Right lobe of liver (tissue), 6 donors: ENCODE measurements at places on chromosomes 7 and 10.

DNA sequence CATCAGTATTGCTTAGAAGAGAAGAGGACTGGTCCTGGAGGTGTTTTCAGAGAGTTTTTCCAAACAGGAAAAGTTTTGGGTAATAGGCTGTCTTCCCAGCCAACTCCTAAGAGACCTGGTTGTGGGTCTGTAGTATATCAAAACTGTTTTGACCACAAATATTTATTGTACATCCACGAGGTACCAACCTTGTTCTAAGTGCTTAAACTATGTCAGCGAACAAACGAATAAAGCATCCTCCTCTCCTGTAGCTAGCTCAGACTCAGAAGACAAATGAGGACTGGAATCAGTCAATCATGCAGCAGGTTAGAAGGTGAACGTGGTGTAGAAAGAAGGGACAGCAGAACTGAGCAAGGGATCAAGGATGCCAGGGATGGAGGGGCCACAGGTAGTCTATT is 61.6 kb upstream of the MKI67 start:
- no peak for DNase-seq

DNA sequence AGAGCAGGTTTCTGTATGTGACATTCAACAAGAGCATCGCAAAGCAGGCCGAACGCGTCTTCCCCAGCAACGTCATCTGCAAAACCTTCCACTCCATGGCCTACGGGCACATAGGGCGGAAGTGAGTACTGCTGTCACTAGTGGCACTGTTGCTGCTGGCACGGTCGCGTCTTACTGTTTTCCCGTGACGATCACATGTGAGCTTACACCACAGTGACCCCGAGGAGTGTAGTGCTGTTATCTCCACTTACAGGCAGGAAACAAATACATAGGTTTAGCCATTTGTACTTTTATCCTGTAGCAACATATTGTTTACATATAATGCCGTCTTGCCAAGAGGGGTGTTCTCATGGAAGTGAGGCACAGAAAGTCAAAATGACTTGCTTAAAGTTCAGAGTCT is 25.4 kb downstream of the FBH1 start:
- no peak for DNase-seq

- DNase-seq: no peak
Observed at GRCh38 chr7:54663603-54664234, 95.3 kb downstream of the SEC61G start.

GRCh38 chr10:71590781-71591350 is 128.7 kb downstream of the C10orf105 start:
- DNase-seq: no peak

DNA sequence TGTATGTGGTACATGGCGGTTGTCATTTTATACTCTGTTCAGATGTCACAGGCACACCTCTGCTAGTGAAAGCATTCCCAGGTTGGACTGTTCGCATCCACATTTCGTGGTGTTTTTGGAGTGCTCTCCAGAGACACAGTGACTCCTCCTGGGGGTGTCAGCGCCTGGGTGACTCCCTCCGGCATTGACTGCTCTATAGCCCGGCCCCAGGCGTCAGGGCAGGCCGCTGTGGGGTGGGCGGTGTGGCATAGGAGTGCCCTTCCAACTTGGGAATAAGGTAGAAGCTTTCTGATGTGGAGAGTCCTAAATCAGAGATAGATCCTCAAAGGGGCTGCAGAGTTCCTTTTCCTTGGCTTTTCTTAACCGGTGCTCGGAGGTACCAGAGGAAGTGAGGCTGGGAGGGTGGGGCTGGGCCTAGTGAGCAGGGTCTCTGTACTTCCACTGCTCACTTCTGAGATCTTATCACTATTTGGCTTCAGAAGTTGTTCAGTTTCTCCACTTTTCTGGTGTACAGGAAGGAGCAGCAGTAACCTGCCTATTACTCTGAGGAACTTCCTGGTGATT is 32.3 kb downstream of the CCNY start:
- no peak for DNase-seq

DNA sequence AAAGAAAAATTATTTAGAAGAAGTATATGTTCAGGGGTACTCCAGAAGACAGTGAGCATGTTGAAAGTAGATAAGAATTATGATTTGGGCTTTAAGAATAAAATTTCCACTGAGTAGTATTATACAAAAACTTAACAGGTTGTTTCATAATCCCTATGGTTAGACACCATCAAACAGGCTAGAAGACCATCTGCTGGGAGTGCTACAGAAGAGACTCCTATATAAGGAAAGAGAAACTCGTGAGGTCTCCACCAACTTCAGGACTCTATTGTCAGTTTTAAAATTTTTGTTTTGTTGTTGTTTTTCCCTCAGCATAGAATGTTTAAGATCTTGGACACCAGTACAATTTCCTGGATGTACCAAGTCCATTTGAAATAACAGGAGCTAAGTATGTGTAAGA is 13.1 kb downstream of the DNAJC1 start:
- DNase-seq: no peak

DNA sequence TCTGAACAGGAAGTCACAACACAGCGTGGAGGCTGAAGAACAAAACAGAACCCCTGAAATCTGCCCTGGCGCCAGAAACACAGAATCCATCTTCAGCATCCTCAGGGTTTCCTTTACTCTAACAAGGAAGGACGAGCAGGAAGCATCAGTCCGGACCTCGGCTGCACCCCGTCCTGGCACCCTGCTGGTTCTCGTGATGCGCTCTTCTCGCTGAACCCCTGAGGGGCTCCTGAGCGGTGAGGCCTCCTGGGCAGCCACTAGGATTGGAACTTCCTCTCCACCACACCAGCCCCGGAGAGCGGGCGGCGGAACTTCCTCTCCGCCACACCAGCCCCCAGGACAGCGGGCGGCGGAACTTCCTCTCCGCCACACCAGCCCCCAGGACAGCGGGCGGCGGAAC is 461.9 kb downstream of the PTPRN2 start:
- no peak for DNase-seq

DNA sequence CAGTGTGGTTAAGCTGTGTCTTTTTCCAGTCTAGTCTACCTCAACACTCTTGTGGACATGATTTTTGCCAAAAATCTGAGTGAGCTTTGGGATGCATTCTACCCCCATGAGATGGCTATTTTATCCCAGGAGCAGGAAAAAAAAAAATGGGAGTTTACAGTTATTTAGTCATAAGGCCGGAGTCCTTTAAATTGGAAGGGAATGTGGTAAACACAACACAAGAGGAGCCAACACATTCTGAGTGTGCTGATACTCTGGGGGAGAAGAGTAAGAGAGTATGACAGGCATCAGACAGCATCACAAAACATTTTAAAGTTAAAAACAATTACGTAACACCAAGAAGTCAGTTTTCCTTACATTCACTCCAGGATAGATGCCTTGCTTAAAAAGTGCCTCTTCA is 46.1 kb downstream of the C1GALT1 start:
- no peak for DNase-seq

- DNase-seq: no peak
Observed at GRCh38 chr10:95505641-95506040, 55.5 kb downstream of the SORBS1 start.

DNA sequence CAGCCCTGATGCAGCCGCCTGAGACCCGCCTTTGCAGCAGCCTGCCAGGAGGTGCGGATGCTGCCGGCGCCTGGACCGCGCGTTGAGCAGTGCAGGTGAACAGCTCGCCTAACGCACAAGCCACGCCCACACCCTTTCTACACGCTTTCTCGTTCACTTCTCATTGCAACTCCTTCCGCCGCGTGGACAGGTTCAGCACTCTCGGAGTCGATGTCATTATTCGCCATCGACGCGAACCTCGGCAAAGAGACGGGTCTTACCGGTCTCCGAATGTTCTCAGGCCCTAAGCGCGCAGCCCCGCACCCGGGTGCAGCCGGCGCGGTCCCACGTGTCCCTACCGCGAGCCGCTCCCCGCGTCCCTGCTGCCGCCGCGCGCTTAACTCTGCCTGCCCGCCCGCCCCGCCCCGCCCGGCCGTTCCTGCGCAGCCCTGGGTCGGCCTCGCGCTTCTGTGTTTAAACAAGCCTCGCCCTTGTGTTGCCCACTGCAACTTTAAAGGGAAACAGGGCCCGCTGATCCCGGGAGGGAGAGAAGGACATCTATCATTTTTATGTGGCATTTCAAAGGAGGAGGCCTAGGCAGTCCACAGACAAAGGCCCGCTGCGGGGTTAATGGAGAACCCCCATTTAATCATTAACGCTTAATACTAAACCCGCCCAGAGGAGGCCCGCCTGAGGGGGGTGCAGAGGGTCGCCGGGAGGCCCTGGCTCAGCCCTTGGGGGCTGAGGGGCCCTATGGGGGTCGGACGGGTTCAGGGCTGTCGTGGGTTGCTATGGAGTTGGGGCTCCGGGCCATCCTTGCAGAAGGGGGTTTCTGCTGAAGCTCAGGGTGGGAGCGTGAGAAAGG is 128.5 kb downstream of the WDR11 start:
- DNase-seq: no peak

- DNase-seq: no peak
Observed at GRCh38 chr10:123354521-123354920, 200.3 kb downstream of the BUB3 start.

- no peak for DNase-seq
Observed at GRCh38 chr10:64648915-64649314, 1127.7 kb downstream of the REEP3 start.

GRCh38 chr10:46523119-46523961 is 33.1 kb downstream of the GPRIN2 start:
- DNase-seq: no peak
